Endothelial cell (in vitro differentiated cells): ENCODE measurements at places on chromosomes 4 and X.

GRCh38 chr4:71292228-71292627 is 46.6 kb upstream of the SLC4A4 start:
- DNase-seq: no peak

- DNase-seq: no peak
Observed at GRCh38 chr4:85717351-85717750, 242.4 kb downstream of the ARHGAP24 start.

DNA sequence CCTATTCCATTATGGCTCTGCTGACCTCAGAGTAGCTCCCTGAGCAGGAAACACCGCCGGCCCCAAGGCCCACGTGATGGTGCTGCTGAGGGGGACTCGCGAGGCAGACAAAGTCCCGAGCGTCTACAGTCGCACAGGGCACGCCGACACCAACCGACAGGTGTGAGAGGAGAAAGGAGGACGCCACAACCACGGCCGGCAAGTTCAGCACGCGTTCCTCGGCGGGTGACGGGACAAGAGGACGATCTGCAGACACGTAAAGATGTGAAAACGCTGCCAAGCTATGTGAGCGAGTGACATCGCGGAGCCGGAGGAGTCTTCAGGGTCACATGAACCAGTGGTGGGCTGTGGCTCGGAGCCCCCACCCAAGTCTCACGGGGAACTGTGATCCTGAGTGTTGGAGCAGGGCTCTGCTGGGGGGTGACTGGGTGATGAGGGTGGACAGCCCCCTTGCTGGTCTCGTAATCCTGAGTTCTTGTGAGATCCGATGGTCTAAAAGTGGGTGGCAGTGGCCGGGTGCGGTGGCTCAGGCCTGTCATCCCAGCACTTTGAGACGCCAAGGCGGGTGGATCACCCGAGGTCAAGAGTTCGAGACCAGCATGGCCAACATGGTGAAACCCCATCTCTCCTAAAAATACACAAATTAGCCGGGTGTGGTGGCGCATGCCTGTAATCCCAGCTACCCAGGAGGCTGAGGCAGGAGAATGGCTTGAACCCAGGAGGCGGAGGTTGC is 34.0 kb downstream of the PPP2R3B start:
- DNase-seq: no peak

GRCh38 chr4:75496406-75496805 is 17.8 kb downstream of the RCHY1 start:
- DNase-seq: no peak

DNA sequence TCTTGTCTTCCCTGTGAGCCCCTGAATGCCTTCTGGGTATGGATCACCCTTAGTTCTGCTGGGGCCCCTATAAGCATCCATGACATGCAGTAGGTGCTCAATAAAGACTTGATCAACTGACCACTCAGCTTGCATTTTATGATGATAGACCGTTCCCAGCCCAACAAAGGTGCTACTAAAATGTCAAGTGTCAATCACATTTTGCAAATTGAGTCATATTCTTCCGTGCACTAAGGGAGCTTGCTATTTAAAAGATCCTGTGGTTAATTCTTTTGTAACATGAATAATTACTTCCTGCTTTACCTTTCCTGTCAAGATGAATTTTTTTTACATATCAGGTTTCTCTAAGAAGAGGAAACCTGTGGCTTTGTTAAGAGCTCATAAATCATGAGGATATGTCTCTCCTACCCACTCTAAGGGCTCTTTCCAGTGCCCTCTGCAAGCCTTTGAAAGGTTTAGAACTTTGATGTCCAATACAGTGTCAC is 47.6 kb downstream of the SH3KBP1 start:
- DNase-seq: no peak

DNA sequence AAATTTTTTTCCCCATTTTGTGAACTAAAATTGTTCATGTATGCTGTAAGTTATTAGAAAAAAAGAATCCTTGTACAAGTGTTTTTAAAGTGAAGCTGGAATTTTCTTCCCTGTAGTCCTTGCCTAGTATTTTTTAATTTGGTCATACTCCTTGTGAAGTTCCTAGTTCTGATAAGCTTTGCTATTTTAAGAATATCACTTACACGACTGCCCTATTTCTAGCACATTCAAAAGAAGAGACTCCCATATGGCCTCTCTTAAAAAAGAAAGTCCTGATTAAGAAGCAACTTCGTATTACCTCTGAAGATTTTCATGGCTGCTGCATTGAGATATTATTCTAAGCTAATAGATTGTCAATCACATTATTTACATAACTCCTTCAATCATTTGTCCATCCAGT is 87.2 kb downstream of the KLHL8 start:
- DNase-seq: no peak

GRCh38 chrX:2371026-2371711 is 129.6 kb downstream of the DHRSX start:
- no peak for DNase-seq

GRCh38 chr4:2395038-2395437 is 23.4 kb downstream of the ZFYVE28 start:
- DNase-seq: no peak

- DNase-seq: no peak
Observed at GRCh38 chrX:8728932-8729535, 2.9 kb downstream of the ANOS1 start.

- DNase-seq: no peak
Observed at GRCh38 chrX:40471965-40472648, 108.7 kb upstream of the ATP6AP2 start.

- DNase-seq: peak; percentile 79
Observed at GRCh38 chr4:9703391-9703790, 78.0 kb upstream of the DRD5 start.

- DNase-seq: no peak
Observed at GRCh38 chr4:102141842-102142241, 203.4 kb downstream of the SLC39A8 start.

DNA sequence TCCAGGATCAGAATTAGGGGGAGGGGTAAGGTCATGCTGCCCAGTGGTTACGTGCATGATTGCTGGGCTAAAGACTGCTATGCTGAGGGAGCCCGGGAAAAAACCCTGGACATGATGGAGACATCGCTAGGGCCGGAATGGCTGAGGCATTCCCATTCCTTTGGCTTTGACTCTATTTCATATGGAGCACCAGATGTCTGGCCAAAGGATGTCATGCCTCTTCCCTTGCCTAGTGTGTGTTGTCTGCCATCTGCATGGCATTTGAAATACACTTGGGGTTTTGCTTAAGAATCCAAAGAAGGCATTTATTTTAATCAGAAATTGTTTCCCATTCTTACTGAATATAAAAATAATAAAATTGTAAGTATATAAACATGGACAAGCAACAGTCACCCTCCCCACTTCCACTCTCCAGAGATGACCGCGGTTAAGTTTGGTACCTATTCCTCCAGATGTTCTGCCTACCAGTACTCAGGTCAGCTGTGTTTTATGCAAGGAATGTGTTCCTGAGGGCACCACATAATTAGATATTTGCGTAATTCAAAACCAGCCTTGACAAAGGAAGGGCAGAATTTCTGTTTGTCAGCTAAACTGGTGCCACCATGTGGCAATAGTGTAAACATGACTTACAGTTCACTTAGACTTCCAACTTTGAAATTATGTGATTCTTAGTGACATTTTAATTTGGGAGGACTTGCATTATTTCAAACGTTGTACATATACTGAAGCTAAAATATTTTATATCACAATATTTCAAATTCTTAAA is 105.9 kb downstream of the CT47B1 start:
- no peak for DNase-seq

GRCh38 chr4:120918788-120919187 is 3.7 kb downstream of the PRDM5 start:
- no peak for DNase-seq

DNA sequence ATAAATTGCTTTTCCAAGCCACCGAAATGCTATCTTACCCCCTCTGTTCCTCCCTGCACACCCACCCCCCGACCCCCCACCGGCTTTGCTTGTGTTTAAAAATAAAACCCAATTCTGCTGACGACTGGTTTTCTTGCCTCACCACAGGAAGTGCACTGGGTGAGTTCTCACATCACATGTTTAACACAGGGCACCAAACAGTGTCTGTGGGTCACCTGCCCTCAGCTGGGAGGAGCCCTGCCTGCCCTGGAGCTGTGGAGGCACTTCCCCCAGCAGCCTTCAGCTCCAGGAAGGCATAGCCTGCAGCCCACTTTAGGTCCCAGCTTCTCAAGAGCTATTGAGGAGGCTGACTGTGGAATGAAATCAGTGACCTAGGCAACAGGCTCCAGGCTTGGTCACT is 8.8 kb downstream of the TMEM255A start:
- DNase-seq: no peak

- DNase-seq: no peak
Observed at GRCh38 chr4:1209821-1210220, 37.4 kb upstream of the SPON2 start.

GRCh38 chr4:26346203-26346620 is 25.4 kb downstream of the RBPJ start:
- no peak for DNase-seq

DNA sequence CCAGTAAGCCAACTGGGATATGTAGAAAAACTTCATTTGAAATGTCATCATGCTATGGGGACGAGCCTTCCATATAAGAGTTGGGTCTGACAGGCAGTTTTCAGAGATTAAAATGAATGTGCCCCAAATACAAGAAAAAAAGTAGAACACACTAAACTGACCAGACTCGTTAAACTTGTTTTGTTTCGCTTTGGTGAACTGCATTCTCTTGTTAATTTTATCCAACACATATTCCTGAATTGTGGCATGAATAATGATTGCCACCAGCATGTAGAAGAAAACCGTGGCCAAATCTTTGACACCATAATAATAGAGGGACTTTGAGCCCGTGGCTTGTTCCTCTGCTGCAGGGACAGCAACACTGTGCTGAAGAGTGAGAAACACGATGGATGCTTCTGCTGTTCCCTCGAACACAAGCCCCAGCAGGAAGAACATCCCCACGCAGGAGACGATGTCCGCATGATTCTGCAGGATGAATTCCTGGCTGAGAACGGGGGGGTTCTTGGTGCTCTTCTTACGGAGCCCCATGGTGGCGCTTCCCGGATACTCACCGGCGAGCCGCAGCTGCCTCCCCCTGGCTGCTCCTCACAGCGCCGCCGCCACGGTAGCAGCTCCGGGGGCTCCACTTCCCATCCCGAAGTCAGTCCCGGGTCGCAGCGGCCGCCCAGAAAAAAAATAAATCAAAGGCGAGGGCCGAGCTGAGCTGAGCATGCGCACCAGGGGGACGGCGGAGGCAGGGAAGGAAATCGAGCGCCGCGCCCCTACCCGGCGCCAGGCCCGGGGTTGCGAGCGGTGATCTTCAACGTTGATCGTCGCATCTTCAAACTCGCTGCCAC is at the start of gene TRAM1L1:
Gene TRAM1L1, minus strand, starts transcription at position 711 of the 836 bp plus-strand sequence. Its CDS starts 183 bp downstream, at position 528.
- DNase-seq: peak; percentile 78

GRCh38 chrX:64150775-64151174 is 54.7 kb downstream of the AMER1 start:
- no peak for DNase-seq

DNA sequence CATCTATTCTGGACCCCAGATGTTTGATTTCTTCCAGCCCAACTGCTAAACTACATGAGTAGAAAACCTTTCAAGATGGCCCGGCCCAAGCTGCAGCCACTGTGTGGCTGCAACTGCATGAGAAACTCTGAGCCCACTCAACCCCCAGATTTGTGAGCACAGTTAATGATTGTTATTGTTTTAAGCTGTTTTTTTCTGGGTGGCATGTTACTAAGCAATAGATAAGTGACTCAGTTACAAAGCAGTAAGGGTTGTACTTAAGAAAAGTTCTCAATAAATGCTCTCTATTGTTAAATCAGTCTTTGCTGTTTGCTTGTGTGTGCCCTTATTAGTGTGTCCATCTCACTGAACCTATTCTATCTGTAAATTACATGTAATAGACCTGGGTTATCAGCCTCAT is 51.8 kb downstream of the GC start:
- DNase-seq: no peak

- DNase-seq: no peak
Observed at GRCh38 chr4:77314697-77315096, 157.7 kb downstream of the CCNG2 start.

GRCh38 chr4:150694438-150694837 is 112.5 kb downstream of the MAB21L2 start:
- DNase-seq: no peak

DNA sequence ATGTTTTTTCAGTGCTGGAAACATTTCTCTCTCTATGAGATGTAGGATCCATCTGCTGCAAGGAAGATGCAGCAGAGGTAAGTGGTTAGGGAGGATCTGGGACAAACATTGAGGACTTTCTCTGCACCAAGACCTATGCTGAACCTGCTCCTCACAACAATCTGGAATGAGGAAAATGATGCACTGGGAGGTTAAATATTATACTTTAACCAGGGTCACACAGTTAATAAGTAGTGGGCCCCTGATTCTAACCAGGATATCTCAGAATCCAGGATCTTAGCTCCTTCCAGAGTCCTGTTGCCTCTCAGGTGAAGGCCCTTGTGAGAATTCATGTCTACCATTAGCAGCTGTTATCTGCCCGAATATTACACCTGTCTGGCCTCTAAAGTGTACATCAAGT is 7.0 kb downstream of the CXCL9 start:
- DNase-seq: no peak

- DNase-seq: no peak
Observed at GRCh38 chrX:129161108-129161507, 362.2 kb downstream of the SMARCA1 start.

DNA sequence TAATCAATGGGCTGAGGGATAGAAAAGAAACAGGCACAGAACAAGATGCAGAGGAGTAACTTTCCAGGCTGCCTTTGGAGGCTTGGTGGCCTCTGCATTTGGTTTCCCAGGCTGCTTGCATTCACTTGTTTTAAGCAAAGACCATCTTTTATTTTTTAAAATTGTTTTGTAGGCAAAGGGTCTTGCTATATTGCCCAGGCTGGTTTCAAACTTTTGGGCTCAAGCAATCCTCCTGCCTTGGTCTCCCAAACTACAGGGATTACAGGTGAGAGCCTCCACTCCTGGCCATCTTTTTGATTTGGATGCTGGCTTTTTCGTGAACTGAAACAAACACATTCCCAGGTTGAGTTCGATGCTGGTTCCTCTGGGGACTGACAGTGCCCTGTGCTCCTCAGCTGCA is 74.1 kb downstream of the SLC9A6 start:
- DNase-seq: no peak

DNA sequence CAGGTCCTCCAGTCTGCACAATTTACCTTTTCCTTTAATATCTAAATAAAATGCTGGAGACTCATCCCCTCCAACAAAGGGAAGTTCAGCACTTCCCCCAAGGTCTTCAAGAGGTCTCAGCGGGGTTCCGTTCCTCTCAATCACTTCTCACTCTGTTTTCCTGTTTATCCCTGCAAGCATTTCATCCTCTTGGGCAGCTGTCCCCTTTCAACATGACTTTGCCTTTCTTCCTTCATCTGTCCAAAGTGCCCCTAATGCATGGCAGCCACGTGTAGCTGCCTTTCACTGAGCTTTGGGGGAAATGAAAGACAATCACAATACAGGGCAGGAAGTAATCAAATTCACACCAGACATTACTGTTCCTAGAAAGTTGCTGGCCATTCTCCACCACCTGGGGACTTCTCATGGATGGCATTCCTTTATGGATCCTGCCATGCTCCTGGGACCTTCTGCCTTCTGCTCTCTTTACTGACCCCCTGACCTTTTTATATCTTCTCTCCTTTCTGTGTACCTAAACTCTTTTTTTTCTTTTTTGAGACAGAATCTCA is 79.7 kb upstream of the USP9X start:
- no peak for DNase-seq
